ENCODE measurements at places on chromosomes 12 and 14.

GRCh38 chr12:38516418-38516817 lies 199.8 kb downstream of the ALG10B start:
- no peak for DNase-seq

GRCh38 chr12:459430-460258 lies at the start of gene B4GALNT3:
Gene B4GALNT3, plus strand, starts transcription at chr12:459939. Its CDS starts 438 bp downstream, at chr12:460377.
- no peak for DNase-seq

- DNase-seq: peak; percentile 61
These were observed at the start of gene MNAT1 for GRCh38 chr14:60734465-60735242. Gene MNAT1, plus strand, starts transcription at chr14:60734761. Its CDS starts 102 bp downstream, at chr14:60734863.

DNA sequence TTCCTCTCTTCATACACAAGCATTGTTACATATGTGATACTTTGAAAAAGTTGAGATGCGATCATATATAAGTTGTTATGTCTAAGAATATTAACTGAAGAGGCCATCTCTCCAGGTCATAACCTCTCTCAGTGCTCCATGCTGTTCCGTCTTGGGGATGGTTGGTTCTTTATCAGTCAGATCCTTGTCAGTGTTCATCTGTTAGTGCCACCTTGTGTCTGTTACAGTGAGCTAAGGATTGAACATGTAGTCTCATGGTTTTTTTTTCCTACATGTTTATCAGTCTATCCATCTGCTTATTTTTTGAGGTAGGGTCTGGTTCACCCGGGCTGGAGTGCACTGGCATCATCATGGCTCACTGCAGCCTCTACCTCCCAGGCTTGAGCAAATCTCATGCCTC lies 30.5 kb downstream of the EP400 start:
- no peak for DNase-seq

- no peak for DNase-seq
These were observed 124.4 kb downstream of the DAD1 start for GRCh38 chr14:22464422-22465142.

DNA sequence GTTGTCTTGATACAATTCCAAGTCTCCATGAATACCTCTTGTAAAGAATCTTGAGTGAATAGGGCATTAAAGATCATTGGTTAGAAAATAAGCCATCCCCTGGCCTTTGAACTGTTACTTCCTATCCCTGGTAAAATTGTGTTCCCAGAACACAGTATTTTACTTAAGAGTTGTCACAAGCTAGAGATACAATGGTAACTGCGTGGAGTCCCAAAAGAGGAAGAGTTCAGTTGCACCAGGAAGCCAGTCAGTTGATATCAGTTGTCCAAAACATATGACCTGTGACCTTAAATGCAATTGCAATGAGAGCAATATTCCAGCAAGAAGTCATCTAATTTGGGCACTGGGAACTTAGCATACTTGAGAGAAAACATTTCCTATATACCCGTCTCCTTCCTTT lies 117.3 kb downstream of the NEDD1 start:
- no peak for DNase-seq

DNA sequence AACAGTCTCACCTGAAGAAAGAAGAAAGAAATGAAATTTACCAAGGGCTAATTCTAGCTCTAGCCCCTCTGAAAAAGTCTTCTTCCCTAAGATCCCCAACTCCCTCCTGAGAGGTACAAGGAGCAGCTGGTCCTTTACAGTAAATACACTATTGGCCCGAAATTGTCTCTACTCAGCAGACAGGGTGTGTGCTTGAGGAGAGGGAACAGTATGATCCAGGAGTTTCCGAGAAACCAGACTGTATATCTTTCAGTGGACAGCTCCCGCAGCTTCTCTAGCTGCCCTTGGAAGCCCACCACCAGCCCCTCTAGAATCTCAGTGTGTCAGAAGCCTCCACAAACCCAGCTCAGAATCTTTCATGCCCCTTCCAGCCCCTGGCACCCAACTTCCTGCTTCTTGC lies 8.1 kb downstream of the GPR84 start:
- no peak for DNase-seq

DNA sequence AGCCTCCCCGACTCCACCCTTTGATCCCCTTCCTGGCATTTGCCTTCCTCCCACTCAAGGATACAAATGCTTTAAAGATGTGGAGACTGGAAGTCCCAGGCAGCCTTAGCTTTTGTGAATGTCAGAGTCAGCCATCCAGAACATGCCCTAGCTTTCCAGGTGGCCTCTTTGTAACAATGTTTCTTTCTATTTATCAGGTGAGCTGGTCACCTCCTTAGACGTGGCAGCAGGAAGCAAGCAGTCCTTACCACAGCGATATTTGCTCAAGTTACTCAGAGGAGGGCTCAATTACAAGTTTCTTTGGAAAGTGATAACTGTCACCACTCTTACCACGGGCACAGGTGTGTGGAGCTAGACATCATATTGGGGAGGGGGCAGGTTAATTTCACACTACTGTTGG lies 4.9 kb downstream of the GALNT6 start:
- DNase-seq: no peak

- DNase-seq: no peak
These were observed 614.3 kb upstream of the MIS18BP1 start for GRCh38 chr14:45867046-45867894.

DNA sequence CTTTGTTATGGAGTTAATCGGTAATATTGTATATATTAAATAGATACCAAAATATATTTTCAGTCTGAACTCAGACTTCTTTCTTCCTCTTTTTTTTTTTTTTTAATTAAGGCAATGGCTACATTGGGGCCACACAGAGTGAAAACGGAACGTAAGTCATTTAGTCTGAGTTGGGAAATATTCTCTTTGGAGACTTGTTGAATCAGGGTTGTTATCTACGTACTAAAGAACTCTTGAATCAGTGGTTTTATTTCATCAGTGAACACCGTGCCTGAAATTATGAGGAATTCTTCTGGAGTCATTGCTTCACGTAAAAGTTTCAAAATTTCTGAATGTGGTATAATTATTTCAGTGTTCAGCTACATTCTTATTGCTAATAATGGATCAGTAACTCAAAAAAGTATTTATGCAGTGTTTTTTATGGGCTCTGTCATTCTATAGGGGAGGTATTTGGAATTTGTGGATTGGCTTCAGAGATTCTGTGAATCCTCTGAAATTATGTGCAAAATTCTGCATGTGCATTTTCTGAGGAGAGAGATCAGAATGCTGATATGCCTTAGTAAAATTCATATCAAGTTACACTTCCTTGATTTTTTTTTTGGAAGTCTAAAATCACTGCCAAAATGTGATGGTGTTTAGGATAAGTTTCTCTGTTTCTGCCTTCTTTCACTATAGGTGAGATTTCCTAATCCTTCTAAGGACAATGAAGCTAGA lies 39.6 kb downstream of the BRMS1L start:
- DNase-seq: no peak

- DNase-seq: no peak
These were observed 37.4 kb downstream of the WSCD2 start for GRCh38 chr12:108166505-108166904.

DNA sequence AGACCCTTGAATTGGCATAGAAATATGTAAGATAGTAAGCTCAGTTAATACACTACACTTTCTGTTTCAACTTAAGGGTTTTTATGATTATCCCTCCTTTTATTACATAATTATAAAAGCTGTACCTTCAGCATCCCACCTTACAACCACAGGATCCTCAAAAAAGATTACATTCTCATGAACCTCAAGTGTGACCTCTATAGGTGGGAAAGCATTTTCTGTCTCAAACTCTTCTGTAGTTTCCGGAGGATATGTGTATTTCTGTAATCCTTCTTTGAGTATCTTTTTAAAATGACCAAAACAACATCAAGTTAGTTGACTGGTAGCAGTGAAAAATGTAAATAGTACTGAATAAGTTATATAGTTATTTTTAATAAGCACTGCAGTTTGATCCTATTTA lies 75.9 kb downstream of the DNAI7 start:
- no peak for DNase-seq

DNA sequence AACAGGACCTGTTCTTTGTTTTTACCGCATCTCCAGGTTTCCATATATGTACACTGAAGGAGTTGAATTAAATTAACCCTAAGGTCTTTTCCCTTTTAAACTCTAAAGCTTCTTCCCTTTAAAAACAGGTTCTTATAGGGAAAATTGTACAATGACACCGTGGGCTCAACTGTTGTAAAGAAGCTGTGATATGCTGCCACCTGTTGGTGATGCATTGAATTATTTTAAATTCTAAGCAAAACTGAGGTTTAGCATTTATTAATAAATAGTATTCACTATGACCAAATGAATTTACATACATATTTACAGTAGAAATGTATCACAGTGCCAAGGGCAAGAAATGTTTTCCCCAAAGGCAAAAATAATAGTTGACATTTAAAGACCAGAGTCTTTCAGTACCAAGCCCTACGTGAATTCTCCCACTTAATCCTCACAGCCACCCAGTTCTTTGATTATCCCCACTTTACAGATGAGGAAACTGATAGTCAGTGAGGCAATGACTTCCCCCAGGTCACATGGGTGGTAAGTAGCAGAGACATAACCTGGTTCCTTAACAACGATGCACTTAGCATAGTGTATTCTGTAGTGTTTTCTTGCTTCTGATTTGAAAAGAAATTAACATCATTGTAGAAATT lies 35.7 kb upstream of the TMEM263 start:
- no peak for DNase-seq

- DNase-seq: no peak
These were observed 2.9 kb upstream of the AGAP2 start for GRCh38 chr12:57741413-57741789.

DNA sequence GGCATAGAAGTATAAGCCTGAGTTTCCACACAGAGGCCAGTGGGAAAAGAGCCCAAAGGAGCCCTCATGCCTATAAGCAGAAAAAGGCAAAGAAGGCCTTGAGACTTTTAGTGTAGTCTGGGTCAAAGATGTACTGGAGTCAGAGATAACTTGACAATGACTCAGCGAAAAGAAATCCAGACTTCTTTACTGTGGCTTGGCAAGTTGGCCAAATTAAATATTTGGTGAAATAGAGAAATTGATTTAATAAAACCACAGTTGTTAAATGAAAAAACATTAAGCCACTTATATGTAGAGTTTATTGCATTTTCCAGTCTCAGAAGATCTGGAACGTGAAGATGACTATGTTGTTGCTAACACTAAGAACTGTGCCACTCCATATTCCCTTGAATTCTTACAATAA lies 105.1 kb downstream of the TMTC3 start:
- DNase-seq: peak; percentile 58

GRCh38 chr12:127925971-127926370 lies 341.0 kb upstream of the TMEM132C start:
- DNase-seq: no peak

GRCh38 chr12:123607756-123608155 lies 5.9 kb downstream of the DDX55 start:
- DNase-seq: no peak

- DNase-seq: no peak
These were observed 446.4 kb downstream of the EGLN3 start for GRCh38 chr14:33504246-33505099.

- no peak for DNase-seq
These were observed 178.5 kb upstream of the OR4E1 start for GRCh38 chr14:21852061-21852664.

DNA sequence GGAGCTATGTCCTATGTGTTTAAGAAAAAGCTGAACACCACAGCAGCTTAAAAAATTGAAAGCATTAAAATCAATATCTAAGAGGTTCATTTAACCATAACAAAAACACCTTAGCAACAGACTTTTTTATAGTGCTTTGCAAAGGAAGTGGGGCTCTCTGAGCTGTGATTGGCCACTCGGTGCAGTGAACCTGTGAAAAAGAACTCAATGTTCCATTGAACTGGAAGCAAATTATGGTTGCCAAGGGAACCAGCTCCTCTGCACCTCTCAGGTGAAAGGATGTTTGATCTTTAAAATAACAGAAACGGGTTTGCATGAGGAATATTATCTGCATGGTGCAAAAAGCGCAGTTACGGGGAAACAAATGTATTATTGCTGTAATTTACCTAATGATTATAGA lies 149.4 kb downstream of the SNAPC1 start:
- DNase-seq: no peak

GRCh38 chr14:76502638-76503037 lies 126.7 kb downstream of the ESRRB start:
- DNase-seq: no peak

- no peak for DNase-seq
These were observed 6.2 kb downstream of the AMN start for GRCh38 chr14:102928412-102929240.

- DNase-seq: peak; percentile 67
These were observed 7.9 kb upstream of the VAMP1 start for GRCh38 chr12:6478416-6478815.

DNA sequence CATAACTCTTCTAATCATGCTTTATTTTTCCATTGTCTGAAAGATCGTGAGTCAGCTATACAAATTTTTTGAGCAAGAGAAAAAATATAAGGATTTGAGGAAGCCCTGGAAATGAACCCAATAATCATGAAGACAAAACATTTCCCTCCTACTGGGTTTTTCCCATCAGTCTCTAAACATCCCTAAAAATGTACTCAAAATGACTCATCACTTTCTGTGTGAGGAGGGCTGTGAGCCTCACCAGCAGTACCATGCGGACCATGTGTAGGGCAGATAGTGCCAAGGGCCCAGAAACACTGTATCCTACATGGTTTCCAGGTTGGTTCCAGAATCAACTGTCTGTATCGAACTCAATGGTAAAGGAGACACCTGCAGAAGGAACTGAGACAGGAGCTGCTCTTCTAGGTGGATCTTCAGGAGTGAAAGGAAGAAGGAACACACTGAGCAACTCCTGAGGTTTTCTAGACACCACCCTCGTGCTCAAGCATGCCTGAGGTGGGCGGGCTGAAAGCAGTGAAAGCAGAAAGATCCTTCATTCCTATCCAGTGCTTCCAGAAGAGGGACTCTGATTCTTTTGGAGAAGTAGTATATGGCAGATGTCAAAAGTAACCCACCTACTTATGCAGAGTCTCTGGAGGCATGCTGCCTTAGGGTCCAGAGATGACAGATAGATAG lies 48.6 kb upstream of the RHOJ start:
- DNase-seq: no peak

- DNase-seq: no peak
These were observed 40.2 kb downstream of the TFCP2 start for GRCh38 chr12:51132693-51133092.

DNA sequence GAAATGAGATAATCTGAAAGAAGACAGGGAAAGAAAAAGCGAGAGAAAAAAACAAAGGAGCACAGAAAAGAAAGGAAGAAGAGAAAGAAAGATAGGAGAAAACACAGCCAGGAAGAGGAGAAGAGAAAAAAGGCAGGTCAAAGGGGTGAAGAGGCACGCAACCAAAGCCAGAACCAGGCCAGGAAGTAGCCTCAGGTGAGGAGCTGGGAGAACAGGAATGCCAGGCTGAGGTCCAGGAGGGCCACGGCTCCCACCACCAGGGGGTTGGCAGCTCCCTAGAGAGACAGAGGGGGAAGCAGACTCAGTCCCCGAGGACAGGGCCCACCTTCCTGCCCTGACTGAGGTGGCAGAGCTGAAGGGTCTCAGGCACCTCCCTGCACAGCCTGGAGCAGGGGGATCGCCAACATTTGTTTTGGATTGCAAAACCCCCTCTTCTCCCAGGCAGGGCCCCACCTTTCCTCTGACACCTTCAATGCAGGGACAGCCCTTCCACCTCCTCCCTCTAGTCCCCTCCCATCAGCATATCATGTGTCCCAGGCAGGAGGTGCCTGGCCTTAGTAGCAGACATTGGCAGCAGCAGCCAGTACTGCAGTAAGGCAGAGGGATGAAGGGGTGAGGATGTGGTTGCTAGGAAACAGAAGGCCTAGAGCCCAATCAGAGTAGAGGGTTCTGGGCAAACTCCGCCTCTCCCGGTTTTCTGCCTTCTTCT lies 2.0 kb upstream of the AP1G2 start:
- no peak for DNase-seq

GRCh38 chr14:39582028-39582654 lies 149.9 kb upstream of the FBXO33 start:
- no peak for DNase-seq
